ENCODE measurements at places on chromosomes 1 and 21.

DNA sequence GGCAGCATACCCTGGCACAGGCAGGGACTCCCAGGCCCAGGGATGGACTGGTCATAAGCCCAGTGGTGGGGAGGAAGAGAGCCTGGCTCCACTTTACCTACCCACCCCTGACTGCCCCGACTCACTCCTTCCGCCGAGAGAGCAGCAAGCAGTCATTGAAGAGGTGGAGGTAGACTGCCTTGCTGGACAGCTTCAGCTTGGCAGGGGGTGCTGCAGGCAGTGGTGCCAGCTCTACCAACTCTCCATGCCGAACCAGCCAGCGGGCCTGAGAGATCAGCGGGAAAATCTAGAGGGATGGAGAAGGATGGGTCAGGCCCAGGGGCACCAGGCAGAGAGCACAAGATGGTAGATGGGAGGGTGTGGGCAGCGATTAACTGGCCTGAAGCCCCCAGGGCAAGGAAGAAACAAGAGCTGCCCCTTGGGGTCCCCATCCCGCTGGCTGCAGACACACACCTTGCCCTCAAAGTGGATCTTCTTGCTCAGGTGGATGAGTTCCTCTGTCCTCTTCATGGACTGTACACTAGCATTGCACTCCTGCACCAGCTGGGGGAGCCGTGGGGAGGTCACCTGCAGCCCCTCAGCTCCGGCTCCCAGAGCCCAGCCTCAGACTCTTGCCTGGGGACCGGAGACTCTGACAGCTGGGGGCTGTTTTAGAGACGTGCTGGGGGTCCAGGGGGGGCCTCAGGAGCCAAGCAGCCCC, 7.7 kb downstream of the ARHGEF19 start:
- no peak for DNase-seq

- DNase-seq, result no peak
These were observed 8.3 kb upstream of the MPZL1 start for GRCh38 chr1:167713330-167714081.

GRCh38 chr1:34360574-34360973, 183.9 kb downstream of the C1orf94 start:
- no peak for DNase-seq

DNA sequence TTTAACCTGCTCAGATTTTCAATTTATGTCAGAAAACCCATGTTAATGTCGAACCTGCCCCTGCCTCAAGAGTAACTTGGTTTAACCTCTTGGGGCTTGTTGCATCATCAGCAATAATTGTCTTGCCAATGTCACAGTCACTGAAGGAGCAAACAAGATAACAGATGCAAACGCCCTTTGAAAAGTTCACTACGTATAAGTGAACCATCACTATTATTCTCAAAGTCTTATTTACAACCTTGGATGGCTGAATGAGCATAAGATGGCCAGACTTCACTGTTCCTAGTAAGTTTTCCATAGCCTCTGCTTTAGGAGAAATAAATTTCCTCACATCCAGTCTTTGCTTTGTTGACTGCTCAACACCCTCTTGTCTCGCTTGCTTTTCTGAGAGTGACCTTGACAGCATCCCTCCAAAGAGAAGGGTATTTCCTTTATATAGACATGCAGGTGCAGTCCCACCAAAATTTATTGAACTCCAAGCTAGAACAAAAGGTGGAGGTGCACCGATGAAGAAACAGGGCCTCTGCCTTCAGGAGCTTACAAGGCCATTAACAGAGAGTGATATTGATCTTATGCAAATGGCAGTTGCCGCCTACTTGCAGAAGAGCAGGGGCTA, 749 bp upstream of the LRIG2 start:
- DNase-seq, result no peak

GRCh38 chr1:202036595-202037387, 26.4 kb downstream of the ELF3 start:
- DNase-seq, result no peak

GRCh38 chr1:72051538-72051937, 230.8 kb downstream of the NEGR1 start:
- no peak for DNase-seq

- no peak for DNase-seq
These were observed 62.4 kb upstream of the RGS1 start for GRCh38 chr1:192513196-192513595.

GRCh38 chr1:41672641-41673361, 188.3 kb upstream of the EDN2 start:
- peak; percentile 75 for DNase-seq

GRCh38 chr1:41322835-41323234, 38.4 kb upstream of the FOXO6 start:
- DNase-seq, result no peak

- no peak for DNase-seq
These were observed 12.0 kb downstream of the TRPM2 start for GRCh38 chr21:44365251-44365966.

DNA sequence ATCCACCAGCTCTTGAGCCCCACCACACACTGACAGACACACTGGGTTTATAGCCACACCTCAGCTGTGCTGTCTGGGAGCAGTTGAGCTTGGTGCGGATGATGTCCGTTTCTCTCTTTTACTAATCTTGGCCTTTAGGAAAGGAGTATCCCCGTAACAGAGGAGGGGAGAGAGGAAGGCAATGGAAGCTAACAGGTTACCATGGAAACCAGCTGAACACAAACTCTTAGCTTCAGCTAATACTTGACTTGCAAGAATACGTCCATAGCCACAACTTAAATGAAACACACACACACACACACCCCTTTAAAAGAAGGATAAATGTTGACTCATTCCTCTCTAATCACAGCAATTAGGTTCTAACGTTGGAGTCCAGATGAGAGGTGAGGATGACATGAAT, 28.0 kb upstream of the LRRN2 start:
- no peak for DNase-seq

DNA sequence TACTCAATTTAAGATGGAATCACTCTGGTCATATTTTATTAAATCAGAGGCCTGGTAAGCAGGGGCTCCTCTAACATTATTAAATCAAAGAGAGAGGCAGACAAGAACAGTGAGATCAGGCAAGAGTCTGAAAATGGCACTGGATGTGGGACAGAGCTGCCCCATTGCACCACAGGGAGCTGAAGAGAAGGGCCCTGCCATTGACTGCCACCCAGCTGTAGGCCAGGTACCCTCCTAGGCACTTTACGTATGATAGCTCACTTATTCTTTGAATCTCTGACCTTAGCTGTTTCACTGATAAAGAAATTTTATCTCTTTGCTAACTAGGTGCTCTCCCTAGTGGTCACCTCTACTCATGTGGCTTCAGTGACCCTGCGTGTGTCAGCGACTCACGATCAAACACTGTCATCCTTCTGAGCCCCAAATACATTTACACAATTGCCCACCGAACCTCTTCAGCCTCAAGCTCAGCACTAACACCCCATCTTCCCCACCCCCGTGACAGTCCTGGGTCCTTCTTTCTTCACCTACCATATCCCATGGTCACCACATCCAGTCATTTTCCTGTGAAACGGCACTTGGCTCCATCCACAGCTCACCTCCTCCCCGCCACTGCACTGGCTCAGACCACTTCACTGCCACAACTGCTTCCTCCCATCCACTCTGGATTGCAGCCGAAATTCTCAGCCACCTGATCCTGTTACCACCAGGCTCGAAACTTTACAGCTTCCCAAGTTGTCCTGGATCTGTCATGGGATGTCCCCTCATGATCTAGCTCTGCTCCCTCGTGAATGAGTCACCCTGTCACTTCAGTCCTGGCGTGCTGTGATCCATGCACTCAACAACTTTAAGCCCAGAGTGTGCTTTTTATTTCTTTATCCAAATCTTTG, 97.3 kb upstream of the SYT6 start:
- DNase-seq, result no peak

GRCh38 chr1:51488372-51489050, 30.6 kb downstream of the EPS15 start:
- no peak for DNase-seq

GRCh38 chr1:6347641-6348487, 45.7 kb downstream of the ACOT7 start:
- no peak for DNase-seq

GRCh38 chr1:8723010-8723409, 94.4 kb downstream of the RERE start:
- DNase-seq, result no peak

- DNase-seq, result no peak
These were observed 96.7 kb downstream of the GABPA start for GRCh38 chr21:25831300-25831960.

GRCh38 chr1:94247138-94248094, 10.0 kb upstream of the ARHGAP29 start:
- DNase-seq, result no peak

DNA sequence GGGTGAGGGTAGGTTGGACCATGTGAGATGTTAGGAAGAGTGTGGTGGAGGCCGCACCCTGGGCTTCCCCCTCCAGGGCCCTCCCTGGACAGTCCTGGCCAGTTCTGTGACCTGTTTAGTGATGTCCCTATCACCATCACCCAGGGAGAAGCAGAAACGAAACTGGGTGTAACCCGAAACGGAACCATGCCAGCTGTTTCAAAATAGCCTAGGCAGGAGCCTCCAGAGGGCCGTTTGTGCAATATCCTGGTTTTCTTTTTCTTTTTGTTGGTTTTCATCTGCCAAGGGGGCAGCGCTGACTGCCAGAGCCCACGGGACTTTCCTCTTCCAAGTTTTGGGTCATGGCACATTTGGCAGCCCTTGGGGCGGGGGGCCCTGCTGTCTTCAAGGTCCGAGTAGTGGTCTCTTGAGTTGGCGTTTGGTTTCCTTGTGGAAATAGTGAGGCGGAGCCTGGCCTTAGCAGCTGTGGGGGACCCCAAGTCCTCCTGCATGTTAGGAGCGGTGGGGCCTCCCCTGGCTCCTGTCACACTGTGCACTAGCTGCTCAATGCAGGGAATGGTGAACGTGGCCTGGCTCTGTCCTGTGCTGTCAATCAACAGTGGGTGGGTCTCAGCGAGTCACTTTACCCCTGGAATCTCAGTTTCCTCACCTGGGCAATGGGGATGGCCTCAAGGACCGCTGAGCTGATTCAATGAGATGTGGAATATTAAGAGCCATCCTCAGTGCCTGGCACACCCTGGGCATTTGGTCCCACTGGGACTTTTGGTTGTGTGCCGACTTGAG, 90.7 kb downstream of the ARHGEF10L start:
- no peak for DNase-seq

- DNase-seq, result no peak
These were observed 403 bp upstream of the EPHX4 start for GRCh38 chr1:92029241-92029922.

GRCh38 chr1:165854101-165854845, 26.9 kb downstream of the UCK2 start:
- no peak for DNase-seq

DNA sequence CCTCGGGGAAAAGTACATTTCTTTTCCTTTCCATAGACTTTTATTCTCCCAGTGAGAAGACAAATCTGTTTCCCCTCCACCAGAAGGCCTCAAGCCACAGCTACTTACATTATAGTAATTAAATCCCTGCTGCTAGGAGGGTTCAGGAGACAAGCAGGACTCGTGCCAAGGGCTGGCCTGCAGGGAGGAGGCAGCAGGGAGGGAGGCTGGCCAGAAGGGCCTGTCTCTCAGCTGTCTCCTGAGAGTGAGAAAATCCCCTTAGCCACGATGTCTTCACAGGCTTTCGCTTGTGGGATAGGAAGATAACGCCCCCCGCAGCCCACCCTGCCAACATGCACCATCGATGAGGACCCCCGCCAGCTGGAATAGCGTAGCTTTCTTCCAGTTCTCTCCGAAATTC, 14.0 kb downstream of the KCNN3 start:
- DNase-seq, result no peak

DNA sequence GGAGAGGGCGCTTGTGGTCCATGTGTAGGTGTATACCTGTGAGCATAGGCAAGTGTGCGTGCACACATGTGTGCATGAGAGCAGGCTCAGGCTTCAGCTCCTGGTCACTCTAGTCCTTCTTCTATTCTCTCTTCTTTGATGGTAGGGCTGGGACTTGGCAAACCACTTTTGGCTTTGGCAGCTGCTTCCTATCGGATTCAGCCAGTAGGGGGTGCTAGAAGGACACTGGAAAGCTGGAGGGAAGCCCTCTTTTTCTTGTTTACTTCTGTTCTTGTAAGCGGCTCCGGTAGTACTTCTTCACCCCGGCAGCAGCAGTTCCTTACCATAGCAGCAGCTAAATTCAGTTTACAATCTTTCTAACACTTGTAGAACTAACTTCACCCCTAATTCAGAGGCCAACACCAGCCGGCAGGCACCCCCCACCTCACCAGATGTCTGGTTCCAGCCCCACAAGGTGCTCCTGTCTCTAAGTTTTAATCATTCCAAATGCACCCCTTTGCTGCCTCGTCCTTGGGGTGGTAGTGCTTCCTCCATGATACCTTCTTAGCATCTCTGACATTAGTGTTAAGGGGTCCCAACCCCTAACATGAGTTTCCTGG, 25.1 kb downstream of the NENF start:
- no peak for DNase-seq

DNA sequence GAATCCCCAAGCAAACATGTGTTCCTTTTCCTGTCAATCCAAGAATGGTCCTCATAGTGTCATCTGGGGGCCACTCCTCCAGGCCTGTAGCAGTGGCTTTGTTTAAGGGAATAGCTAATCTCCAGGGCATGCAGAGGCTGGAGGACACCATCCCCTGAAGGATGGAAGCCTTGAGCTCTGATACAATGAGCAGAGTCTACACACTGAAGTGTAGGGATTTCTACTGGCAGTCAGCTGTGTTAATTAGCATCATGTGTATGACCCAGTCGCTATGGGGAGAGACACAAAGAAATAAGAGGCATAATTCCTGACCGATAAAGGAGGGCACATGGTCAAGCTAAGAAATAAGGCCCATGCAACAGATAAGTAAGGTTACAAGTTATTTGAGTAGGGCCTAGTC, 29.1 kb downstream of the ANGEL2 start:
- DNase-seq, result no peak

DNA sequence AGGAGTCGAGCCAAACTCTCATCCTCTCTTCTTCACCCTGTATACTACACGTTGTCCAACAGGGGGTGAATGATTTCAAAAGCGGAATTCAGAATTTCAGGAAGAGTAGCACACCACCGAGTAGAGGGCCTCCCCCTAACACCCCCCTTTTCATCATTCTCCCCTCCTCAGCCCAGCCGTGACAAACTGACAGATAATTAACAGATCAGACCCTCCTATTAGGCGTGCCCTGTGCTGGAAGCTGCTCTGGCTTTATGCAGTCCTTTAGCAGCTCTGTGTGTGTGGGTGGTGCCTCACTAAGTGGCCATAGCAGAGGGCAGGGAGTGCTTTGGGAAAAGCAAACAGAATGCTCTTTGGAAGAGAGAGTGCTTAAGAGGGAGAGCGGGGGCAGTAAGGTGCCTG, 44.3 kb downstream of the PEX14 start:
- no peak for DNase-seq
